ENCODE measurements at places on chromosomes 6 and 20.
A peak's percentile ranks its signal among the peaks of the same experiment; 100 is the strongest.

DNA sequence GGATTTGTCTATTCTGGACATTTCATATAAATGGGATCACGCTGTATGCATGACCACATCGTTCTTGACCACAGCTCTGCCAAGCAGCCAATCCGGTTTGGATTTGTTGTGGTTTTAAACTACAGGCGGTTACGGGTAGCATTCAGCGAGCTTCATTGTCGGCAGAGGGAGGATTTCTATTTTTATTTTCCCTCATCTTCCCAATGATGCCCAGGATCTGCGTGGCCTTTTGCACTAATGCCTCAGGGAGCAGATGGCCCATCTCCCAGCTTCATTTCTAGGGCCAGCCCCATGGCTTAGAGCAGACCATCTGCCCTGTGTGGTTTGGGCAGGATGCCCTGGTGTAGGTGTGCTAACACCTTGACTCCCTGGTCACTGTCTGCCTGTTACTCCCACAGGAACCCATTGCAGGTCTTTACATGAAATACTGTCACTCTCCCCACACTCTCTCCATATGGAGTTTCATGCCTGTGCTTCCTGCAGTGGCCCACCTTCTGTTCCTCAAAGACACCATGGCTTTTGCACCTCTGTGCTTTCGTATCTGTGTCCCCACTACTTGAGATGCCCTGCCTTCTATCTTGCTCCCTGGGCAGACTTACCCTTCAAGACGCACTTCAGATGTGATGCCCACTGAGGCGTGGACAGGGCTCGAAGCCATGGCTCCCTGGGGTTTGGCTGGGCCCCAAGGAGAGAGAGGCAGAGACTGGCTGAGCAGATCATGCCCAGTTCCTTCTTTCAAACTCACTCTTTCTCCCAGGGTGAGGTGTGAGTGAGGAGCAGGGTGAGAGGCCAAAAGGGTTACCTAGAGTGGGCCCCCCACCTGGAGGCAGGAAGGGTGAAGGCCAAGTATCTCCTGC, 26.0 kb downstream of the SDCBP2 start:
- DNase-seq, result no peak

GRCh38 chr20:37348792-37349516, 3.0 kb downstream of the SRC start:
- no peak for DNase-seq

DNA sequence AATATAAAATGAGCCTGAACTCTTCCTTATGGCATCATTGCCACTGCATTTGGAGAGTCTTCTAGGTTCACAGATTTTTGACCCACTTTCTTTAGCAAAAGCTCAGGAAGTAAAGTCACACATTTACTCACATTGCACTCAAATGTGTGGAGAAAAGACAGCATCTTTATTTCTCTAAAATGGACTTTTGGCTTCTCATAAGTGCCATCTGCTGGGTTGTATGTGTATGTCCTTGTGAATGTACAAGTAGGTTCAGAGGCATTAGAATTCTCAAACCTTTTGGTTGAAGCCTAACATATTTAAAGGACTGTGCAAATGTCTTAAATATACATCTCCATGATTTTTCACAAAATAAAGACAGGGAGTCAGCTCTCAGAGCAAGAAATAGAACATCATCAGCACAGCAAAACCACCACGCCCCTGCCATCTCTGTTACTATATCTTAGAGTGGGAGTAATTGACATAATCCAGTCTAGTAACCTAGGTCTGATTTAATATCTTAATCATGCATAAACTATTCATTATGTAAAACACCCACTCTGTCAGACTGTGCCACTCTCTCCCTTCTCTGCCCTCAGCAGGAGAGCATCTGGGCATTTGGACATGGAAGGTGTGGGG, 42.2 kb upstream of the SPTLC3 start:
- DNase-seq, result peak; percentile 58

GRCh38 chr6:44485601-44486401, 98.3 kb downstream of the CDC5L start:
- no peak for DNase-seq

DNA sequence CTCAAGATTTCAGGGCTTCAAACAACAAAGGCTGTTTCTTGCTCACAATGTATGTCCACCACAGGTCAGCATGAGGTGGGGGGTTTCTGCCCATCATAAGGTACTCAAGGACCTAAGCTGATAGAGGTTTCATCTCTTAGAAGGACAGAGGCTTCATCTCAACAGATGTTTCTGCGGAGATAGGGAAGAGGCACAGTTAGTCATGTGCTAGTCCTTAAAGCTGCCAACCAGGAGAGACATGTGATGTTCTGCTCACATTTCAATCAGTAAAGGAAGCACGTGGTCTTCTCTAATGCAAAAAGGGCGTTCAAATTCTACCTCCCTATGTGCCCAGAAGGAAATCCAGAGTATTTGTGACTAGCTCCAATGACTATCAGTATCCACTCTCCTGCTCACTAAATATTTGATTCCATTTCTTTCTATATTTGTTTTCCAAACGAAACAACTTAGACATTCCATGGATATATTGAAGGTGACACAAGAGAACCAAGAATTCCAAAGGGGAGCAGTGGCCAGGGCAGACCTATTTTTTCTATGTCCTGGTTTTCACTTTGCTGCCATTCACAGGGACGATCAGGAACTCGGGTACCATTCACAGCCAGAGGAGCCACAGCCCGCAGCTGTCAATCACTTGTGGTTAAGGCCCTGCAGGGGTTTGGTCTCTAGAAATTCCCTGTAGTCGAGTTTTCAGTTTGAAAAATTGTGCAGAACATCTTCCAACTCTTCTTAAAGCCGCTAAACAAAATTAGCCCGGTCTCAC, 173.2 kb upstream of the FOXA2 start:
- no peak for DNase-seq

- DNase-seq, result peak; percentile 68
These were observed 12.1 kb upstream of the COL21A1 start for GRCh38 chr6:56259234-56260077.

DNA sequence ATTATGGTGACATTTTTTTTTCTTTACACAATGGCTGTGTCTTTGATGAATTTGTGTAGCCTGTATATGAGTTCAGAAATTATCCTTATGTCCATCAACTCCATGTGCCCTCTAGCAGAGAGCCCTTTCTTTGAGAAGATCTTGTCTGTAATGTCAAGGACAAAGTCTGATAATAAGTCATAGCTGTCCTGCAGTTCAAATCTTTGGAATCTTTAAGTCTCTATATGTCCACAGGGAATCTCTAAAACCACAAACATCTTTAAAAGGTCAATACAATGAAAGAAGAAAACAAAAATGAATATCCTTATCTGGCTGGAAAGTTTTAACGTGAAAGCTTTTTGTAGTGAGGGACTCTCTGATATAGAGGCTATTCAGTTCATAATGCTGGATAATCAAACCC, 16.9 kb upstream of the TMEM14A start:
- no peak for DNase-seq

DNA sequence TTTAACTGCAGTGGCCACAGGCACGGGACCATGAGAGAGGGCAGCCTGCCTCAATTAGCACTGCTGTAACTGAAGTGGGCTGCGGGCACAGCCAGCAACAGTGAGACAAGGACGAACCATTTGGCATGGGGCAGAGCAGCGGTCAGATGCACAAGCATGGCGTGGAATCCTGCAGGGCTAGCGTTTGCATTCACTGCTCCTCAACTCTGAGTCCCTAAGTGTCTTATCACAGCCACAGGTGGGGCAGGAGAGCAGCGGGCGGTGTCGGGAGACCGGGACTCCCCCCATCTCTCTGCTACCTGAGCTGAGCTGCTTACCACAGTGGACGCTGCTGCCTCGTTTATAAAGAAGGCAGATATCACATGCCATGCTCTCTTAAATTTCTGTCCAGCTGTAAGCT, 31.3 kb upstream of the PDE10A start:
- no peak for DNase-seq

GRCh38 chr20:21229163-21229562, 74.0 kb upstream of the XRN2 start:
- no peak for DNase-seq

- DNase-seq, result no peak
These were observed 1.7 kb upstream of the TREM1 start for GRCh38 chr6:41288030-41288753.

DNA sequence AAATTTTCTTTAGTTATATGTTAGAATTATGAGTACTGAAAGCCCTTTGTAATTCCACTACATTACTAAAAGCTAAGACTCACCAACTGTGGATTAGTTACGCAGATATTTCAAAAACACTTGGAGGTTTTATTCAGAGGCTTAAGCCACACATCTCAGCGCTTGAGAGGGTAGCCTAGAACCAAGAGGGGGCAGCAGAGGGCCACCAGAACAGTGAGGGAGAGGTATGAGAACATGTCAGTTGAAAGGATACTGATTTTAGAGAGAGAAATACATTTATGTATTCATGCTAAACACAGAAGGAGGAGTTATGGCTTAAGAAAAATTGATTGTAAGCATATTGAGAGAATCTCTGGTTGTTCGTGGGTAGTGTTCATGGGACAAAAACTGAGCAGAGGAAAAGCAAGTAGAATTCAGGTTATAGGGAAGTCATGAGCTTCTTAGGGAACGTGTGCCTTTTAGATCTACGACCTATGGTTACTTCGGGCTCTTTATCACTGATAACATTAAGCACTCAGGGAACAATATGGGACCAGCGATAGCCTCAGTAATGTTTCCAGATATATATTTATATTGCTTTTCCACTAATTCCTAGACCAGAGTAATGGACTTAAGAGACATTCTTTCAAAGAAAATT, 20.4 kb upstream of the SERINC1 start:
- peak; percentile 90 for DNase-seq

DNA sequence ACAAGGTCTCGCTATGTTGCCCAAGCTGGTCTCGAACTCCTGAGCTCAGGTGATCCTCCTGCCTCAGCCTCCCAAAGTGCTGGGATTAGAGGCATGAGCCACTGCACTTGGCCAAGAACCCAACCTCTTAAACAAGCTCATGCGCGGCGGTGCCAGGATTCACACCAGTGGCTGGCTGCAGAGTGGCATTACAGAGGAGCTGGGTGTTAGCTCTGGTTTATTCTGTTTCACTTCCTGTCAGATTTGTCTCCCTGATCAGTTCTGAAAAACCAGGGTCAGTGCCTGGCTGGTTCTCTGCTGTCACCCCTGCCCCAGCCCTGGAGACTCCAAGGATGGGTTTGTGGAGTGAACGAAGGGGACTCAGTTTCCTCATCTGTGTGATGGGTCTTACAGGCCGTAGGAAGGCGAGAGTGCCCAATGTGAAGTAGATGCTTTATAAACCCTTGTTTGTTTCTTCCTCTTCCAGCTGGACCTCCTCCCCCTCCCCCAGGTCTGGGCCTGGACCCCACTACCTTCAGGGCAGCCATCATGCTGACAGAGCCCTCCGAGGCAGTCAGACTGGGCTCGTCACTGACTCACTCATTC, 63.4 kb downstream of the UBE2V1 start:
- no peak for DNase-seq

DNA sequence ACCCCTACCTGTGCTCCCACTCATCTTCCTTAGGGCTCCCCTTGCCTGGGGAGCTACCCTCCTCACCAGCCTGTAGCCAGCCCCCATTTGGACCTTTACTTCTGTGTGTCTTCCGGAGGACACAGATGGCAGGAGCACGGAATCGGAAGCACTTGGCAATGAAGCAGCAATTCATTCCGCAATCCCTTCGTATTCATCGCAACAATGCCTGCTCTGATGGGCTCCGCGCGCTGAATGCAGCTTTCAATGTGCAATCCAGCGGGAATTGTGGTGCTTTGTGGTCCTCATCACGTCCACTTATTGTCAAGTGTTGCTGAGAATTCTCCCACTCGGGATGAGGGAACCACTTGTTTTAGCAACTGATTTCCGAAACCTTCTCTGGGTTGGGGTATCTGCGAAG, 336.0 kb downstream of the DHX35 start:
- no peak for DNase-seq

DNA sequence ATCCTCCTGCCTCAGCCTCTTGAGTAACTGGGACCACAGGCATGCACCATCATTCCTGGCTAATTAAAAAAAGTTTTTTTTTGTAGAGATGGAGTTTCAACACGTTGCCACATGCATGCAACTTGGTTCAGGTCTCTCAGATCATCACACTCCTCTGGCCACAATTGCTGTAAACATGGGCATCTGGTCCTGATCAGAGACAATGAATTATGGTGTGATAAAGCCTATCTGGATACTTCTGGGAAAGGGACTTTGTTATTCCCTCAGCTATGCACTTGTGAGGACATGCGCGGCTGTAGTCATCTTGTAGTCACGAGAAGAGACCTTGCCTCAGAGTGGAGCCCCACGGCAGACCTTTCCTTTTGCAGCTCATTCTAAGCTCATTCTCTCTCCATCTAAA, 210.9 kb upstream of the ZFP64 start:
- DNase-seq, result no peak

DNA sequence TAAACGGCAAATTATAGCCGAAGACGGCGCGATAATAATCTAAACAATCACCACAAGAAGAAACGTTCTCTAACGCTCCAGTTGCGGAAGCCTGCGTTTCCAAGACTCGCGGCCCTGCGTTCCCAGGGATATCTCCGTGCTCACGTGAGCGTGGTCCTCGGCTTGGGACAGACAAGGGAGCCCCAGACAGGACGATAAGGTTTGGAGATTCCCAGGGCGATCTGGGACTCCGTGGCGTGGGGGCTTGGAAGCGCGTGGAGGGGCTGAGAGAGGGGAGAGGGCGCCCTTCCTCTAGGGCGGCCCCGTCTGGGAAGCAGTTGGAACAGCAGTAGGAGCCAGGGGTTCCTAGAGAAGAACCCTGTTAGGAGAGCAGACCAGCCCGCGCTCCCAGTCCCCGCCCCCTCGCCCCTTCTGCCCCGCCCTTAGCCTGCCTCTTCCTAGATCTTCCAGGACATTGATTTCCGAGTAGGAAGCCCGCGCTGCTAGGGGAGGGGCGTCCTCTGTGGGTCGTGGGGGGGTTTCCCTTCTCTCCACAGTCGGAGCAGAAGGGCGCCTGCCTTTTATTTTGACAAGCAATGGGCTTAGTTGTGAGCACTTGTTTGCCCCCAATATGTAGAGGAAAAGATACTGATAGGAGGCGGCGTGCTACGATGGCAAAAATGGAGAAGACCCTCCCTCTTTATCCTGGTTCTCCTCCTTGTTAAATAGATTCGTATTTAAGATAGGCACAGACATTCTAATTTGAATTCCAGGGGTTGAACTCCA, 10.6 kb downstream of the NRN1 start:
- DNase-seq, result no peak

GRCh38 chr6:104638841-104639290, 220.9 kb downstream of the HACE1 start:
- DNase-seq, result peak; percentile 5

GRCh38 chr20:49766979-49767521, 45.6 kb upstream of the SLC9A8 start:
- DNase-seq, result no peak

- DNase-seq, result no peak
These were observed 256.4 kb downstream of the GMPR start for GRCh38 chr6:16494793-16495192.

DNA sequence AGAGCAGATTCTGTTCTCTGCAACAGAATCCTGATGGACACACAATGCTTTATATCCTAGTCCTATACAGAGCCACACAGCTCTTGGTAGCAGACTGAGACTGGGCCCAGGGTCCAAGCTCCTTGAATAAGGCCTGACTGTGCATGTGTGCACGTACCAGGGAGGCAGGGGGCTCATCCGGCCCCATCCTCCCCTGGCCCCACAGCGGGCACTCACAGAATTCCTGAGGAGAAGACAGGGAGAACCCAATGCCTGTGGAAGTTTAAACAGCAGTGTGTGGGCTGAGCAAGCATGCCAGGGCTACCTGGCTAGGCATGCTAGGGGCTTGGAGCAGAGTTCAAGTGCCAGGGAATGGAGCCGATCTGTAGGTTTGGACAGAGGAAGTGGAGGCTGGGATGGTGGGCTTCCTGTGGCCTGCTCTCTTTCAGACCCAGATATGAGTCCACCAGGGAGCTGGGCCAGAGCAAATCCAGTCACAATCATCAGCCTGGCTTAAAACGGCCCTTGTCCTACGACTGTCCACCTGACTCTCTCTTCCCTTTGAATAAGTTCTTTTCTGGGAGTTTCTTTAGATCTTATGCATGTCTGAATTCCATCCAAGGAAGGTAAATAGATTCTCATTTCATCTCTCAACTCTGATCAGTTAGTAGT, 74.0 kb downstream of the MRPL14 start:
- DNase-seq, result no peak

Data from stomach (tissue), 19 donors.